H9 (cell line): ENCODE measurements at places on chromosomes 6 and 20.
A peak's percentile ranks its signal among the peaks of the same experiment; 100 is the strongest.

DNA sequence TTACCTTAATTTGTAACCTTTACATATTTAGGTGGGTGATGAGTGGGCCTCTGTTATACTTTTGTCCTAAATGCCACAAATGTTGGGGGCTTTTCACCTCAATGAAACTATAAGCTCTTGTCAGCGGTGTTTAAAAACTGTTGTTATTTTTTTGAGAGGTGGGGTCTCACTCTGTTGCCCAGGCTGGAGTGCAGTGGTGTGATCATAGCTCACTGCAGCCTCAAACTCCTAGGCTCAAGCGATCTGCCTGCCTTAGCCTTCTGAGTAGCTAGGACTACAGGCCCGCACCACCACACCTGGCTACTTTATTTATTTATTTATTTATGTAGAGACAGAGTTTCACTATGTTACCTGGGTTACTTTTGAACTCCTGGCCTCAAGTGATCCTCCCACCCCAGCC is 66.7 kb downstream of the ZDHHC14 start:
- no peaks in the 10 kb centered on the region for H3K4me1 ChIP-seq
- no peaks in the 10 kb centered on the region for H3K27me3 ChIP-seq
- H3K27ac ChIP-seq = no peak overlapping the region
- H3K4me3 ChIP-seq = no peak overlapping the region
- no peaks in the 10 kb centered on the region for H3K36me3 ChIP-seq

- H3K4me1 ChIP-seq = no peaks in the 10 kb centered on the region; the same call in 1 of the 2 replicates
- no peak overlapping the region for H3K27ac ChIP-seq
- H3K27me3 ChIP-seq = no peaks in the 10 kb centered on the region
- H3K4me3 ChIP-seq = no peak overlapping the region
These were observed 29.4 kb upstream of the KIAA1586 start for GRCh38 chr6:57017069-57017468.

DNA sequence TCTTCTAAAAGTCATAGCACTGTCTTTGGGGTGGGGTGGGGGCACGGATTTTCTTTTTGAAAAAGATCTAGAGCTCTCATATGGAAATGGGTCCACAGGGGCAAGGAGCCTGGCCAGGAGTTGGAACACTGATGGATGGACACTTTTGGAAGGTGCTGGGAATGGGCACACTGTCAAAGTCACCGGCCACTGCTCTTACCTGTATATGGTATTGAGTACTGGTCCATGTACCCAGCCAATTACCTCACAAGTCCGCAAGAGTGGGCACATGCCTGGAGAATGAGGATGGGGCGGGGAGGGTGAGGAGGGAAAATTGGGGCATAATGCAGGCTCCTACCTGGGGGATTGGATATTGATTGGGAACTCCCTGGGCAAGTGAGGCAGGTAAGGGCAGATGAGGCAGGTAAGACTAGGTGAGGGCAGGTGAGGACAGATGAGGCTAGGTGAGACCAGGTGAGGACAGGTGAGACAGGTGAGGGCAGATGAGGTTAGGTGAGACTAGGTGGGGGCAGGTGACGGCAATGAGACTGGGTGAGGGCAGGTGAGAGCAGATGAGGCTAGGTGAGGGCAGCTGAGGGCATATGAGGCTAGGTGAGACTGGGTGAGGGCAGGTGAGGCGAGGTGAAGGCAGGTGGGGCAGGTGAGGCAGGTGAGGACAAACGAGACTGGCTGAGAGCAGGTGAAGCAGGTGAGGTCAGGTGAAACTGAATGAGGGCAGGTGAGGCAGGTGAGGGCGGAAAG is 167.9 kb downstream of the NRN1 start:
- peak; percentile 16 for DNase-seq
- no peak overlapping the region for H3K27ac ChIP-seq
- H3K36me3 ChIP-seq = no peaks in the 10 kb centered on the region; the same call in 1 of the 3 replicates
- H3K4me3 ChIP-seq = no peak overlapping the region
- H3K27me3 ChIP-seq = no peaks in the 10 kb centered on the region; the same call in 1 of the 2 replicates

DNA sequence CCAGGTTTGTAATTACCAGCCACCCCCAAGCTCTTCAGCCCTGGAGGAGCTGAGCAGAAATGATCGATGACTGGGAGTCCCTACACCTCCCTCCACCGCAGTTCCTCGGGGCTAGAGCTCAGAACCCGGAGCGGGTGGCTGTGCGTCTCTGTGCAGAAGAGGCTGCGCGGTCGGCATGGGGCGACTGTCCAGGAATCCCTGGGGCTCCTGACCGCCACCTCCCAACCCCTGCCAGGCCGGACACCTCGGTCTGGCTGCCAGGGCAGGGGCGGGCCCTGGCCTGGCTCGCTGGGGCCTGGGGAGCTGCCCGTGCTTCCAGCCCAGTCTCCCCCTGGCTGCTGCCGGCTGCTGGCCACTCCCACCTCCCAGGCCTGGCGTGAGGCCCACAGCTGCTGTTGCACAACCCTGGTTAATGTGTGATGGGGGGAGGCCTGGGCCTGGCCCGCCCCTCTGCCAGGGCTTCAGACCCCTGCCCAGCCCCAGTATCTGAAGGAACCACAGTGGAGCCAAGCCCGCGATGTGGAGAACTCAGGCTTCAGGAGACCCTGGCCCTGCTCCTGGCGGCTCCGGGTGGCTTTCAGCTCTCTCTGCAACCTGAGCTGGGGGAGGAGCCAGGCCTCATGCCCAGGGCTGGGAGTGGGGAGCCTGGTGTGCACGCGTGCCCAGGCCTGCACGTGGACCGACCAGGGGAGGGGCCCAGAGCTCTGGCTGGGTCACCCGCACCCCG is 1.2 kb downstream of the SLC2A4RG start:
- no peaks in the 10 kb centered on the region for H3K4me1 ChIP-seq
- H3K4me3 ChIP-seq = peak overlapping the region; percentile 65
- peak; percentile 83 for DNase-seq
- no peak overlapping the region for H3K27ac ChIP-seq

DNA sequence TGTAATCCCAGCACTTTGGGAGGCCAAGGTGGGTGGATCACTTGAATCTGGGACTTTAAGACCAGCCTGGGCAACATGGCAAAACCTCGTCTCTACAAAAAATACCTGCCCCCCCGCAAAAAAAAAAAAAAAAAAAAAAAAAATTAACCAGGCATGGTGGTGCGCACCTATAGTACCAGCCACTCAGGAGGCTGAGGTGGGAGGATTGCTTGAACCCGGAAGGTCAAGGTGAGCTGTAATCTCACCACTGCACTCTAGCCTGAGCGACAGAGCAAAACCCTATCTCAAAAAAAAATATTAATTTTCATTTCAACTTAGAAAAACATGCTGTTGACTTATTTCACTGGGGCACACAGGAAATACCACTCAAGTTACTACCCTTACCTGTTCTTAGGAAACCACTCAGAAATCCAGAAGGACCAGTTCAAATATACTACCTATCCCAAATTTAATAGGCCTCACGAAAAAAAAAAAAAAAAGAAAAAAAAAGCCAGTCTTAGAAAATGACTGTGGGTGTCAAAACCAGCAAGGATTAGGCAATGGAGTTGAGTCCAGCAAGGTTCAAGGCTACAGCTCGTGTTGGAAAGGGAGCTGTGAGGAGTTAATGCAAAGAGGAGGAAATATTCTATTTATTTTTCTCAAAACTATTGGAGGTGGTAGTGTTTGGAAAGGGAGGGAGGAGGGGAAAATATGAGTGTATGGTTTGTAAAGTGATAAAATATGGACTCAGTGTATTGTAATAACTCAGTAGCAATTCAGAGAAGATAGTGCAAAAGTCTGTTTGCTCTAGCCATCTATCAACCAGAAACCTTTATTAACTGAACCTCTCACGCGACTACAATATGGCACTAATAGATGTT is 33.9 kb upstream of the PIM1 start:
- H3K4me3 ChIP-seq = peak overlapping the region; percentile 89
- H3K27ac ChIP-seq = peak overlapping the region; percentile 100
- H3K27me3 ChIP-seq = no peaks in the 10 kb centered on the region
- peaks cover 7% of the 10 kb centered on the region; the same call in 1 of the 2 replicates for H3K4me1 ChIP-seq

- DNase-seq = no peak
- no peak overlapping the region for H3K27ac ChIP-seq
- H3K4me1 ChIP-seq = peaks cover 4% of the 10 kb centered on the region; the same call in 1 of the 2 replicates
- H3K27me3 ChIP-seq = no peaks in the 10 kb centered on the region
- H3K4me3 ChIP-seq = no peak overlapping the region
These were observed 113.1 kb upstream of the ZNF217 start for GRCh38 chr20:53706466-53707370.

GRCh38 chr20:5072756-5073659 is 46.8 kb downstream of the PCNA start:
- no peak for DNase-seq
- H3K36me3 ChIP-seq = no peaks in the 10 kb centered on the region
- no peaks in the 10 kb centered on the region for H3K4me1 ChIP-seq

- no peak overlapping the region for H3K4me3 ChIP-seq
- H3K27ac ChIP-seq = no peak overlapping the region
- no peaks in the 10 kb centered on the region for H3K4me1 ChIP-seq
- H3K27me3 ChIP-seq = no peaks in the 10 kb centered on the region
- no peak for DNase-seq
These were observed 27.8 kb upstream of the SCUBE3 start for GRCh38 chr6:35185971-35186370.
